ENCODE measurements at places on chromosomes 5 and 9. TPM values are rescaled to one million over a fixed set of nuclear protein-coding genes. Genes with fewer than 3 reads are reported as not detected.

DNA sequence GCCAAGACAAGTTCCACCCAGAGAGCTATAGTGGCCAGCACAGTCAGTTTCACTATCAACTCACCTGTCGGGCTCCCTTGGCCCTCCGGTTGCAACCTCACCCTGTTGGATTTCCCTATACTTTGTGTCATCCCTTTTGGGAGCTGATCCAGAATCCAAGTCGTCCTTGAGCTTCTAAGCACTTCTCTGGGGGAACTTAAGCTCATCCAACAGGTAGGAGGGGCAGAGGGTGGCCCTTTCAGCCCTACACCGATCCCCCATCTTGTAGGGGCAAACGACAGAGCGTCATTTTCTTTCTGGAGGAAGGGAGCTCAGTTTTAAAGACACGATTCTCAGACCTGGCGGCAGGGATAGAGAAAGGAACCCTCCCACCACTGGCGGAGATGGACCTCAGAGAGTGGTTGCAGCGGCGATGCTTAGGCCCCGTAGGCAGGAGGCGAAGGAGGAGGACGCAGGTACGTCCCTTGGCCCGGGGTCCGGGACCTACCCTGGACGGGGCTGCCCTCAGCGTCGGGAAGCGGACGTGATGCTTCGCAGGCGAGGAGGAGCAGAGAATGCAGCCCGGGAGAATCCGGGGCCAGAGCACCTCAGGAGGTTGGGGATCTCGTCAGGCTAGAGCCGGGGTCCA, 519 bp downstream of the ZER1 start:
- no peak for DNase-seq
- peaks cover 23% of the 10 kb centered on the region for H3K4me1 ChIP-seq

ARSI gene
- total RNA-seq = not detected

DNA sequence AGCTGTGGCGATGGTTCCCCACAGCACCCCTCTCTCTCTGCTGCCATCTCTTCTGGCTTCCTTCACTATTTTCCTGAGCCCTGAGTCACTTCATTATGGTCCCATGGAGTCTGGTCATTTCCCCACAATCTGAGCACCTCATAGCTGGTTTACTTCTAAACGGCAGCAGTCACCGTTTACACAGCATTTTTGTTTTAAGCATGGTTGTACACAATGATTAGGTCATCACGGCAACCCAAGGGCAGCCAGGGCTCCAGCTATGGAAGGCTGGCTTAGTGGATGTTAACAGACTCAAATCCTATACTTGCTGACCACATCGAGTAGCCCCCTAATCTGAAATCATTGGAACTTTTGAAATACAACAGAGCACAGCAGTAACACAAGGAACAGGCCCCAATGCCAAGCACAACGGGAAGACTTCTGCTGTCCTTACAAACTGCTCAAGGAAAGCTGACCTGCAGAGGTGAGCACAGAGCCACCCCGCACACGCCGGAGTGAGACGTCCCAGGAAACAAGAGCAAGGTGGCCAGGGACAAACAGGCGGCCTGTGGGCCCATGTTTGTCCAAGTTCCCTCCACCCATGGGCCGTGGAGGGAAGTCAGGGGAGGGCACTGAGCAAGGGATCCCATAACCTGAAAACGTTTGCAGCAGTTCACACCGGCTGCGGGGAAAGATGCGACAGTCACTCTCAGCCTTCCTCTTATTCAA, 22.9 kb downstream of the CAMSAP1 start:
- peaks cover 8% of the 10 kb centered on the region for H3K36me3 ChIP-seq
- H3K4me1 ChIP-seq = peaks cover 20% of the 10 kb centered on the region
- H3K27ac ChIP-seq = no peak overlapping the region
- DNase-seq = no peak

GABRG2 gene
- not detected for total RNA-seq

- H3K27ac ChIP-seq = no peak overlapping the region
- H3K4me3 ChIP-seq = no peak overlapping the region
These were observed 34.1 kb upstream of the UNC5A start for GRCh38 chr5:176776141-176776865.

- DNase-seq = no peak
- no peaks in the 10 kb centered on the region for H3K4me1 ChIP-seq
- no peak overlapping the region for H3K4me3 ChIP-seq
- H3K27me3 ChIP-seq = no peaks in the 10 kb centered on the region
- no peaks in the 10 kb centered on the region for H3K36me3 ChIP-seq
These were observed 26.6 kb downstream of the MORN5 start for GRCh38 chr9:122186301-122186700.

MACIR gene
- 0.53 TPM for total RNA-seq

IL9 gene
- not detected for total RNA-seq

- no peaks in the 10 kb centered on the region for H3K4me1 ChIP-seq
- DNase-seq = peak; percentile 44
- H3K27me3 ChIP-seq = no peaks in the 10 kb centered on the region
- H3K27ac ChIP-seq = no peak overlapping the region
These were observed 52.9 kb downstream of the BARX1 start for GRCh38 chr9:93902051-93902779.

FOXD4L3 gene
- not detected for total RNA-seq

- no peak for DNase-seq
- H3K36me3 ChIP-seq = no peaks in the 10 kb centered on the region
- no peaks in the 10 kb centered on the region for H3K27me3 ChIP-seq
- H3K27ac ChIP-seq = no peak overlapping the region
- H3K4me3 ChIP-seq = no peak overlapping the region
- H3K4me1 ChIP-seq = no peaks in the 10 kb centered on the region
These were observed 73.2 kb upstream of the RARS1 start for GRCh38 chr5:168413062-168413461.

BTNL3 gene
- not detected for total RNA-seq

GRCh38 chr9:136324501-136325300, 2.6 kb upstream of the GPSM1 start:
- H3K4me1 ChIP-seq = peaks cover 21% of the 10 kb centered on the region
- H3K4me3 ChIP-seq = no peak overlapping the region
- H3K36me3 ChIP-seq = no peaks in the 10 kb centered on the region
- DNase-seq = no peak
- no peak overlapping the region for H3K27ac ChIP-seq
- no peaks in the 10 kb centered on the region for H3K27me3 ChIP-seq

SLC45A2 gene
- total RNA-seq = not detected

Measured in ascending aorta (tissue), 2 donors.